Renal pelvis (tissue), 12 donors: ENCODE measurements at places on chromosomes 3 and 15. TPM values are rescaled to one million over a fixed set of nuclear protein-coding genes. Genes with fewer than 3 reads are reported as not detected.

FANCD2 gene
- 18.2 TPM for polyA plus RNA-seq

XYLB gene
- 14.5 TPM for polyA plus RNA-seq

ZNF621 gene
- 21.1 TPM for polyA plus RNA-seq

IGF2BP2 gene
- 123 TPM for polyA plus RNA-seq

CACNA2D3 gene
- 1.7 TPM for polyA plus RNA-seq

C2CD4A gene
- 0.40 TPM for polyA plus RNA-seq
